Gastroesophageal sphincter (tissue), 4 donors: ENCODE measurements at places on chromosomes 16 and 17. TPM values are rescaled to one million over a fixed set of nuclear protein-coding genes. Genes with fewer than 3 reads are reported as not detected.
A peak's percentile ranks its signal among the peaks of the same experiment; 100 is the strongest.

DNA sequence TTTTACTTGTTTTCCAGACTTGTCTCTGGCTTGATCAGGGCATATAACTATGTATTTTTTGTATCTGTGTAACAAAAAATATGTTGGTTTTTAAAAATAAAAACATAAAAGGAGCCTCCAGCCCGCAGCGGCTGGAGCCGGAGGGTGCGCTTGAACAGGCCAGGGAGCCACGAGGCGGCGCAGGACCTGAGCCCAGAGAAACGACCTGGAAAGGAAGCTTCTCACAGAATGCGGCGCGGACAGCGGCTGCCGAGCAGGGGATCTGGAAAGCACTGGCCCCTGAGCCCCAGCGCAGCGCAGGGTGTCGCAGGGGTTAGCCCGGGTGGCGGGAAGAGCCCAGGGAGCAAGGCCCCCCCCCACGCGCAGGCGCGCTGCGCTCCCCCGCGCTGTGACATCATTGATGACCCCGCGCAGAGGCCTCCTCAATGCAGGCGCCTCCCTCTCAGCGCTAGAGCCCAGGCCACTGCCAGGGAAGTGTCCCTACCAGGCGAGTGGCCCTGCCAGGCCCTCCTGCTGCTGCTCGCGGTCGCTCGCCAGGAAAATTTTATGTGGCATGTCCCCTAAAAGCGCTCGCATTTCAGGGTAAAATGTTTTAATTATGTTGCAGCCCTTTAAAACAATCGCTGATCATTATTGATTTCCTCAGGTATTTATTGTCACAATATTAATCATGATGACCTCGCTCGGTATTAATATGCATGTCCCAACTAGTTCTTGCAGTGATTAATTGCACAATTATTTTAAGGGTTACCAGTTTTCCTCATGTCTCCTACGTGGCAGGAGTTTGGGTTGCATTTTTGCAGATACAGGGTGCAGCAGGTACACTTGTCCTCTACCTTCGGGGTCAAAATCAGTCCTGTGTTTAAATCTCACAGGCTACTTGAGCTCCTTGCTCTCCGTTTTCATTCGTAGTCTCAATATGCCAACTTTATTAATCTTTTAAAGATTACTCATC lies 134.2 kb downstream of the USP22 start:
- peak; percentile 98 for ATAC-seq

DNA sequence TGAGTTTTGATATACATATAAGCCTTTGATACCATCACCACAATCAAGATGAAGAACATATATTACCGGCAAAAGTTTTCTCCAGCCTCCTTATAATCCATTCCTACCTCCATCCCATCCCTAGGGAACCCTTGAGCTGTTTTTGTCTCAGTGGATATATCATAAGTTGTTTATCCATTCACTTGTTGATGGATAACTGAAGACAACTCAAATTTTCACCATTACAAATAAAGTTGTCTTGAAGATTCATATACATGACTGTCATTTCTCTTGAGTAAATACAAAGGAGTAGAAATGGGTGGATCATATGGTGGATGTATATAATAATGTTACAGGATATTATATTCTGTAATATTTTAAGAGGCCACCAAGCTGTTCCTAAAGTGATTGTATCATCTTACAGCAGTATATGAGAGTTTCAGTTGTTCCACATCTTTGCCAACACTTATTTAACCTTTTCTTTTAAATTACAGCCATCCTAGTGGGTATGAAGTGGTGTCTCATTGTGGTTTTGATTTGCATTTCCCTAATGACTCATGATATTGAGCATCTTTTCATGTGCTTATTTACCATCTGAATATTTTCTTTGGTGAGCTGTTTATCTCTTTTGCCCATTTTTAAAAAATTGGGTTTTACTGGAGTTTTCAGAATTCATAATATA lies 17.4 kb downstream of the NF1 start:
- ATAC-seq = no peak

DNA sequence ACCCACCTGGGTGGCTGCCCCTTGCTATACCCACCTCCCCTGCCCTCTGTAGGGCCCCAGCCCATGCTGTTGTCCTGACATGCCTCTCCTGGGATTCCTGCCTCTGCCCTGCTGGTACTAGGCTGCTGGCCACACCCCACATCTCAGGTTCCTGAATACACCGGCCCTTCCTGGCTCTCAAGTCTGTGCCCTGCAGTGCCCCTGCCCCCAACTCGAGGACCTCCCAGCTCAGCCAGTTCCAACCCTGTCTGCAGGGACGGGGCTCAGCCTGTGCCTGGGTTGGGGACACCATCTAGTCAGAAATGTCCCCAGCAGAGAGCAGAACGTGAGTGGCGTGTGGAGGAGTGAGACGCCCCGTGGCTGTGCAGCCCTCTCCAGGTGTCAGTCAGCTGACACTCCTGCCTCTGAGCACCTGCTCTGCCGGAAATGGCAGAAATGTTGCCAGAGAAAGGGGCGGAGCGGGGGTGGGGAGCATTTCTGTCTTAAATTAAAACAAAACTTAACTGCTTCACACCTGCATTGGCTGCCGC lies 28.7 kb downstream of the ACSF3 start:
- ATAC-seq = no peak

GRCh38 chr16:27341549-27341948 lies 27.8 kb downstream of the IL4R start:
- no peak for ATAC-seq

DNA sequence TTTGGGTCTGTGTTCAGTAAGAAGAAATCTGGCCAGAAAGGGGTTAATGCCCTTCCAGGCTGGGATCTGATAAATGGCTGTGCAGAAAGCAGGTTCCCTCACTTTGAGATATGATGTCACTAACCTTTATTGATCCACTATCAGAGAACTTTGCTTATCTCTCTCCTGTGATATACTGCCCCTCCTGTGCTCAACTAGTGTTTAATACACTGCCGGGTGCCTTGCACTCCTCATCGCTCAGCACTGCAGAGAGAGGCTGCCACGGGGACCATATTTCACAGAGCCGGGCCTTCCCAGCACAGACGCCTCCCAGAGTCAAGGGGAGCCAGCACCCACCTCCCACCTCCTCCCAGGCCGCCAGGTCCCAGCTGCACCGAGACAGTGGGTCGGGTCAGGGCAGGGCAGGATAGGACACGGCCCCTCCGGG lies 20.2 kb downstream of the ZFHX3 start:
- no peak for ATAC-seq

GRCh38 chr16:51773071-51773890 lies 622.2 kb upstream of the SALL1 start:
- ATAC-seq = no peak

DNA sequence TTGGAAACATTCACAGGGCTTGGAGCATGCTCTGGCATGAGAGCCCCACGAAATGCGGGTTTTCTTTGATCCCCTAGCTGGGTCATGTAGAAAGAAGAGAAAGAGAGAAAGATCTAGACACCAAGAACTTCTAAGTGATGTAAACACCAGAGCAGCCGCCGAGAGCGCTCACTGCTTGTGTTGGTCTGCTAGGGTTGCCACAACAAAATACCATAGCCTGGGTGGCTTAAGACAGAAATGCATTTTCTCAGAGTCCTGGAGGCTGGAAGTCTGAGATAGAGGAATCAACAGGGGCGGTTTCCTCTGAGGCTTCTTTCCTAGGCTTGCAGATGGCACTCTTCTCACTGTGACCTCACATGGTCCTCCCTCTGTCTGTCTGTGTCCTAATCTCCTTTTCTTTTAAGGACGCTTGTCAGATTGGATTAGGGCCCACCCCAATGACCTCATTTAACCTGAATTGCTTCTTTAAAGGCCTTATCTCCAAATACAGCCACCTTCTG lies 139.5 kb downstream of the CYLD start:
- ATAC-seq = no peak

DNA sequence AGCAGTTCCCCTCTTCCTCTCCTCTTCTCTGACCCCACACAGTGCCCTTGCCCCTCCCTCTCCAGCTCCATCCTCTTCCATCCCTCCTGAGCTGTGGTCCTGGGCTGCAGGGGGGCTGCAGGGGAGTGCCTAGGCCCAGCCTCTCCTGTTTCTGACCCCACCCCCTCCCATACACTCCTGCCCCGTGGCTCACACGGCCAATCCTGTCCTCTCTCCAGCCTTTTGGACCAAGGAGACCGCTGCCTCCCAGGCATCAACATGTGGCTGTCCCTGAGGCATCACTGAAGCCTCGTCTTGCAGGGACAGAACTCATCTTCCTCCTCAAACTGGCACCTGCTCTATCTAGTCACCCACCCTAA lies 6.7 kb downstream of the CLUH start:
- ATAC-seq = no peak

DNA sequence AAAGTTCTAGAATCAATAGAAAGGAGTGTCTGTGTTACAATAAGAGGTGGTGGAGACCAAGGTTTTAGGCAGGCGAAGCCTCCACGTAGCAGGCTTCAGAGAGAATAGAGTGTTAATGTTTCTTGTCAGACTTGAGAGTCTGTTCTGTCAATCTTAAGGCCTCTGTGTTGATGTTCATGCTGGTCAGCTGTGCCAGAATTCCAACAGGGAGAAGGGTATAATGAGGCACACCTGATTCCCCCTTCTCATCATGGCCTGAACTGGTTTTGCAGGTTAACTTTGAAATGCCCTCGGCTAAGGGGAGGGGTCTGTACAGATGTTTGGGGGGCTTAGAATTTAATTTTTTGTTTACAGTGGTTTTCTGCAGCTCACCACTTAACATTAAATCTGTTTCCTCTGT lies 46.0 kb downstream of the RNF112 start:
- no peak for ATAC-seq

- ATAC-seq = no peak
Measured at GRCh38 chr16:30086291-30087140, 5.2 kb downstream of the TBX6 start.

DNA sequence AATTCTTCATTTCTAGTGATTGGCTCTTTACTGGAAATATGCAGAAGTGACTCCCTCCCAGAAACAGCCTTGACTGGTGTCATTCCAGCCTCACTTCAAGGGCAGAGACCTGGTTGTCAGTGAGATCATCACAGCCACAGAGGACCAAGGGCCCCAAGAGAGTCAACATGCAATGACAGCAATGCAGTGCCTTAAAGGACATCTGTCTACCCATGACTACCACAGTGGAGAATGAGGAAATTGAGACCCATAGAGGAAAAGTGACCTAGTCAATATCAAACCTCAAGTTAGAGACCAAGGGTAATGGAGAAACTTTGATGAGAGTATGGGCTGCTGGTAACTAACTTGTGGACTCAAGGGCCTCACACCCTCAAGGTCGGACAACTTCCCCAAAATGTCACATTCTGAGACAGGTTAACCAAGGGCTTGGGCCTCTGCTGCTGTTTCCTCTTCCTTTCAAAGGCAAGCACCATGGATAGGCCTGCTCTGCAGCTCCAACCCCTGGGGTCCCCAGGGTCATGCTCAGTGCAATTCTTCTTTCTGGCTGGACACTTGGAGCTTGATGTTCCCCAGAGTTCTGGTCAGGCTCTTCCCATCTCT lies 11.3 kb downstream of the NOG start:
- ATAC-seq = no peak

DNA sequence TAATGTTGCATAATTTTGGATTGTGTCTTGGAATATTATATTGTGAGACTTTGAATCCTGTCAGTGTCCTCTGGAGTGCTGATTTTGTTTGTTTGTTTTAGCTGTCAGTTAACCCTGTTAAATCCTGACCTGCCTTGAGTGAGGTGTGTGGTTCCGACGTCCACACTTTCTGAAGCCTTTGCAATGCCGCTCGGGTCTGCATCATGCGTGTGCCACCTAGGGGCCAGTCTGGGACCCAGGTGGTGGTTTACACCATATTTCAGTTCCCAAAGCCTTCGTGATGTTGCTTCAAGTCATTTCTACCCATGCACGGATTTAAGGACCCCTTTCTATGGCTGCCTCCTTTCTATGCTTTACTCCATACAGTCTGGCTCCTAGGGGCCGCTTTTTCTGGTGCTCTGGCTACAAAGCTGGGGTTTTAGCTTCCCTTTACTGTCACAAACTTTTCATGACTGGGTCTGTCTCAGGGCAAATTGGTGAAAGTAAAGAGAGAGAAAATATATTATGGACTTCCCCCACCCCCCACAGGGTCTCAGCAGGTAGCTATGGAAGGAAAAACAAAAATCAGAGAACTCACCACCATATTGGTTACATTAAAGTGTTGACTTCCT lies 11.4 kb upstream of the OR4D1 start:
- no peak for ATAC-seq

GRCh38 chr16:3235856-3236669 lies 1.1 kb upstream of the ZNF200 start:
- ATAC-seq = no peak

DNA sequence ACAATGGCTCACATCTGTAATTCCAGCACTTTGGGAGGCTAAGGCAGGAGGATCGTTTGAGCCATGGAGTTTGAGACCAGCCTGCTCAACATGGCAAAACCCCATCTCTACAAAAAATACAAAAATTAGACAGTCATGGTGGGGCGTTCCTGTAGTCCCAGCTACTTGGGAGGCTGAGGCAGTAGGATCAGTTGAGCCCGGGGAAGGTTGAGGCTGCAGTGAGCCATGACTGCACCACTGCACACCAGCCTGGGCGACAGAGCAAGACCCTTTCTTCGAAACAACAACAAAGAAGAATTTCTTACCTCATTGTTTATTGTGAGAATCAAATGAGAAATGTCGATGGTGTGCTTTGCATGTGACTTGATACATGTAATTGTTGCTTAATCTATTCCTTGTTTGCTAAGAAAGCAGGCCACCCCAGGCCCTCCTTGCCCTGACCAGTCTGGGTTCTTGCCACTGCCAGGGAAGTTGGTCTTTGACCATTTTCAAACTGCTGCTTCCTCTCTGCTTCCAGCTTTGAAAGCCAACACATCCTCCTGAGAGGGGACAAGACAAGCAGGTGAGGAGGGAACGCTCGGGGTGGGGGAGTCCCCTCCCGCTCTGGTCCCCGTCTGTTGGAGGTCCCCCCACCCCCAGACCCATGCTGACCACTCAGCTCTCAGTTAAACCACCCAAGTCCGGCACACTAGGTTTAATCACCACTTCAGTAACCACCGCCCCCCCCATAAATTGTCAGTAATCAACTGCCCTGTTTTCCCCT lies 47.3 kb upstream of the CPNE2 start:
- no peak for ATAC-seq

DNA sequence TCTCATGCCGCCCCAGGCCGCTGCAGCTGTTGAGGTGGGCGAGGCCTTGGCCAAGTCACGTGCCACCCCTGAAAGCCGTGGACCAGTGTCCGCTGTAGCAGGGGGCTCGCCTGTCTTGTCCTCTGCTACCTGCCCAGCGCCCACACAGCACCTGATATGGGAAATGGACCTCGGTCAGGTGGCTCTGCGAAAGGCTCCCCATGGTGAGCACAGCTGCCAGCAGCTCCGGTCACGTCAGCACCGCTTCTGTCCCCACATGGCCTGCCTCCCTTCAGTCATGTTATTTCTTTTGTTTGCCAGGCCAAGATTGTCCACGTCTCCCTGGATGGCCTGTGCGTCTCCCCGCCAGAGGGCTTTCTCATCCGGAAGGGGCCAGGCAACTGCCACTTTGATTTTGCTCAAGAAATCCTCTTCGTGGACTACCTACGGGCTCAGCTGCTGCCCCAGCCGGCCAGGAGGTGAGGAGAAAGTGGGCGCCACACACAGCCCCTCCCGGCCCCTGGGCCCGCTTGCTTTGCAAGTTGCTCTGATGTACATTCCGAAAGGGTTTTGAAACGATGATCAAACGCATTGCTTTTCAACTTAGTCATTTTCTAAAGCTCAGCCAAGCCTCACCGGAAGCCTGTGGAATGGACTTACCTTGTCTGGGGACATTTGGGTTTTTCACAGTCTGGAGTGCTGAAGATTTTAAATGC lies 219.8 kb downstream of the KATNIP start:
- no peak for ATAC-seq

Gene MT4
- not detected for total RNA-seq

Gene RCVRN
- total RNA-seq = 0.27 TPM

Gene KRTAP4-9
- total RNA-seq = not detected

Gene CCL13
- 2.3 TPM for total RNA-seq

Gene RUSF1
- 44.0 TPM for total RNA-seq

Gene WNK4
- total RNA-seq = 1.2 TPM

Gene ACSF2
- total RNA-seq = 17.1 TPM

Gene SP2
- total RNA-seq = 6.9 TPM

Gene CIITA
- total RNA-seq = 4.3 TPM
